NCI-H1436 treated with DMSO at 0.1 percent for 48 hours (cell line): ENCODE measurements at places on chromosomes 12 and 14.

DNA sequence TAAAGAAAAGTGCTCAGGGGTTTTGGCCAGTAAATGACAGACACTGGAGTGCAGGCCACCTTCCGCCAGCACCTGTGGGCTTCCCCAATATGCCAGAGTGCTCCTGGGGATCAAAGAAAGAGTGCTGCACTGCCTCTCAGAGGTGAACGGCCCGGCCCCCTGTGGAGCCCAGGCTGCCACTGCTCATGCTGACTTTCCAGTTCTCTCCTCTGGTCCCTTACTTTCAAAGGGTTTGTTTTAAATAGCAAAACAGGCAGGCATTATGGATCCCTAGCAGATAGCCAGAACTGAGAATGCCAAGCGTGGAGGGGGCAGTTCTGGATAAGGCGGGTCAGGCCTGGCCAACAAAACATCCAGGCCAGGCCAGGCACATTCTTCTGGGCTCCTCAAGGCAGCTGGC, 59.6 kb downstream of the MDM2 start:
- no peak for DNase-seq

DNA sequence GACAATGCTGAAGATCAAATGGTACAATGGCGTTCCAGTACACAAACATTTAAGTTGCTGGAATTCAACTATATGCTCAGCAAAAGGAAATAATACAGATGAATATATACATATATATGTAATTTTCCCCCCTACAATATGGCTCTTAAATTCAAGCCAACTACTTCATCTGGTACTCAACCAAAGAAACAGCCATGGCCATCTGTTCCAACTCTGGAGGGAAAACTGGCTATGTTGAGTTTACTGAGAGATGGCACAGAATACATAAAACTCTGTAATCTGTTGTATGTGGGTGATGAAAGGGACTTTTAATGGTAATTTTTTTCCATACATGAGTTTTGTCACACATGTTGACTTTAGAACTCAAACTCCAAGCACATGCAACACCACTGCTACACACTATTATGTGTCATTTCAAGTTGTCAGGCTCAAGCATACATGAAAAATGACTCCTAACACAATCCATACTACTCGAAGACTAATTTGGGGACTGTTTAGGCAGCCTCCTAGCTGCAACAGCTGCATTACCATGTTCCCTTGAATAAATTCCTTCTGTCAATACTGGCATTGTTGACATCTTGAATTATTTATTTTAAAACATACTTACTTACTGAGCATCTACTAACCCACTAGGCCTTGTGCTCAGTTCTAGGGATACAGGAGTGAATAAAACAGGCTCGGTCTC, 38.2 kb upstream of the MAP3K9 start:
- DNase-seq = no peak

GRCh38 chr12:101743724-101744472, 4.6 kb upstream of the SYCP3 start:
- DNase-seq = no peak

DNA sequence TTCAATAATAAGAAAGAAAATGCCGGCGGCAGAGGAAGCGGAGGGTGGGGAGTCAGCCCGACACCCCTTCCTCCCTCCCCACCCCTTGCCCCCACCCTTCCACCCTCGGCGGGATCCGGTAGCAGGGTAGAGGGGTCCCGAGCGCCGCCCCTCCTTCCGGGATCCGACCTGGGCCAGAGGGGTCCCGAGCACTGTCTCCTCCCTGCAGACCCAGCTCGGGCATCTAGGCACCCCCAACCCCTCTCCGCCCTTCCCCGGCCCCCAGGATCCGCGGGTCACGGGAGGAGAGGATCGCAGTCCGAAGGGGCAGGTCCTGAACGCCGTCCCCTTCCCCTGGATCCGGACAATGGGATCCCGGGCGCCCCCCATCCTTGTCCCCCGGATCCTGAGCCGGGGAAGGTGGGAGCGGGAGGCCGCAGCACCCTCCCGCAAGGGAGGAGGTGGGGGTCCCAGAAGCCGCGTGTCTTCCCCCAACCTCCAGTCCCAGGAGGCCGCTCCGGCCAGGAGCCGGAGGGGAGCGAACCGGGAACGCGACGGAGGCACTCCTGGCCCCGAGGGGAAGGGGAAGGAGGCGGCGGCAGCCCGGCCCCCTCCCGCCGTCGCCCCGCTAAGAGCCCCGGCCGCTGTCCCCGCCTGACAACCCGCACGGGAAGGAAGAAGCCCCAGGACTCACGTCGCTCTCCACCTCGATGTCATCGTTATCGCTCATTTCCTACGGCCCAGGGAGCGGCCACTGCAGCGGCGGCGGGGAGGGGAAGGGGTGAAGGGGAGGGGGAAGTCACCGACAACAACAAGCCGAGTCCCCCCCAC, 481 bp downstream of the MAX start:
- DNase-seq = no peak

DNA sequence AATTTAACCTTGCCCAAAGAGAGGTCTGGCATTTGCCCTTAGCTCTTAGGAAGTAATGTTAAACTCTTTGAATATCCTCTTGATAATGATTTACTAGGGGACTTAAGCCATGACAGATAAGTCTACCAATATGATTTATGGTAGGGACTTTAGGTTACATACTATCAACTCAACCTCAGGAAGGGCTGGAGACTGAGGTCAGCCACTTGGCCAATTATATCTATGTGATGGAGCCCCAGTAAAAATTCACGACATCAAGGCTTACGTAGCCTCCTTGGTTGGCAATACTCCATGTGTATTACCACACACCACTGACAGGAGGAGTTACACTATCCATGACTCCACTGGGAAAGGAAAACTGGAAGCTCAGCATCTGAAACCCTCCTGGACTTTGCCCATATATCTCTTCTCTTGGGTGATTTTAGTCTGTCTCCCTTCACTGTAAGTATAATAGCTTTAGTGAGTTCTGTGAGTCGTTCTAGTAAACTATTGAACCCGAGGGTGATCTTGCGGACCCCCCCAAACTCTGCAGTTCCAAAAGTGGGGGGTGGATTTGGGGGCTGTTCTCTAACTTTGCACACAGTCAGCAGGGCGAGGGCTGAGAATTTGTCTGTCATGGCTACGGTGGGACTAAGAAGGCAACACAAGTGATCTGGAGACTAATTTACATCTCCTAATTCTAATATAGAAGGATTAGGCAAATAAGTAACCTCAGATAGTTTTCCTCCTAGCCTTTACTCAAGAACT, 62.3 kb downstream of the R3HDM2 start:
- no peak for DNase-seq

DNA sequence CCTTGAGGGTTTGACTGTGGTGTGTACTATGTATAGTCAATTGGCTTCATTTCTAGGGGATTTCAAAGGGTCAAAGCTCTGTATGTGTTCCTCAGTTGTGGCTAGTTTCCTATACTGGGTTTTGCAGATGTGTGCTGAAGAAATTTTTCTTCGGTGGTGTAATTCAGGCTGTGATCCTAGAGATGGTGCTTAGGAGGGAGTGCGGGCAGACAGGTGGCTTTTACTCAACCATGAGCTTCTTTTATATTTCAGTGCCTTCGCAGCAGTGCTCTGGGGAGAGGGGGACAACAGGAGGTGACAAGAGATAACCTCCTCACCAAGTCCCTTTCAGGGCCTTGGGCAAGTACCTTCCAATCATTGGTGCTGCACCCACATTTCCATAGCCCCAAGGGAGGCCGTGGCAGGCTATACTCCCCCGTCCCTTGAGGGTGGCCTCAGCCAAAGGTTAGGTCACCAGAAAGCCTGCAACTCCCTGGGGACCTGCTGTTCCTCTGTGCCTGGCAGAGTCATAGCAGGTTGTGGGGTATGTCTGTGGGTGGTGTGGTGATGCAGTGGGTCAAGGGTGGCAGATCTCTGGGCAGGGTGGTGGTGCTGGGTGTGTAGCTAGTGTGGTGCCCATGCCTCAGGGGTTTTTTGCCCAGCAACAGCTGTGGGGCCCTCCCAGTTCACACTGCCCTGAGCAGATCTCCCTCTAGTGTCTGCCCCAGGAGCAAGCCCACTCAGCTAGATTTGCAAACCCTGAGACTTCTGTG, 37.0 kb upstream of the TMX1 start:
- no peak for DNase-seq

DNA sequence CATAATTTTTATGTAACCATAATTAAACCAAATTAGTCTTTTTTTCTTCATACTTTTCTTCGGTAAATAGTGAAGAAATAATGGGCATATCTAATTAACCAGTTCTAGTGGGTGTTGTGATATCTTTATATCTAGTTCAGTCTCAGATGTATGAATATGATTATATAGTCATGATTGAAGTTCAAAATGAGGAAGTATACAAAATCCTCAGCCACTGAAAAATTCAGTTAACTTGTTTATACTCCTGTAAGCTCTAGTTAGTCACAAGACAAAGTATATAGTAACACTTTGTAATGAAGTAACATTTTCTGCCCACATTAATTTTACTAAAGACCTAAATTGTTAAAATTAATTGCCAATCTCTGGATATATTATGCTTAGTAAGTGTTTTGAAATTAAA, 46.5 kb downstream of the CAND1 start:
- no peak for DNase-seq

- DNase-seq = no peak
Measured at GRCh38 chr14:25041898-25042297, 8.0 kb downstream of the STXBP6 start.

- DNase-seq = no peak
Measured at GRCh38 chr12:107536613-107537012, 149.0 kb upstream of the PWP1 start.

DNA sequence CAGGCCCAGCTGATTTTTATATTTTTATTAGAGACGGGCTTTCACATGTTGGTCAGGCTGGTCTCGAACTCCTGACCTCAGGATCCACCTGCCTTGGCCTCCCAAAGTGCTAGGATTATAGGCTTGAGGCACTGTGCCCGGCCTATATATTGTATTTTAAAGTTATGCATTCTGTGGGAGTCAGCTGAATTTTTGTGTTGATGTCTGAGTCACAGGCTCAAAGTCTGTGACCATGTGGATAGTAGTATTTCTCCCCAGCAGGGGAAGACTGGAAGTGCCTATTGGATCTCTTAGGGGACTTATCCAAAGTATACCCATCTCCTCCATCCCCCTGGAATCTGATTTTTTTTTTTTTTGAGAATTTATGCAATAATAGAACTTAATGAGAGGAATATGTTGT, 43.8 kb upstream of the ATF1 start:
- no peak for DNase-seq

- DNase-seq = peak; percentile 19
Measured at GRCh38 chr14:67738740-67739504, 37.2 kb downstream of the RDH12 start.

GRCh38 chr14:104363891-104364760, 215.4 kb upstream of the C14orf180 start:
- DNase-seq = no peak

DNA sequence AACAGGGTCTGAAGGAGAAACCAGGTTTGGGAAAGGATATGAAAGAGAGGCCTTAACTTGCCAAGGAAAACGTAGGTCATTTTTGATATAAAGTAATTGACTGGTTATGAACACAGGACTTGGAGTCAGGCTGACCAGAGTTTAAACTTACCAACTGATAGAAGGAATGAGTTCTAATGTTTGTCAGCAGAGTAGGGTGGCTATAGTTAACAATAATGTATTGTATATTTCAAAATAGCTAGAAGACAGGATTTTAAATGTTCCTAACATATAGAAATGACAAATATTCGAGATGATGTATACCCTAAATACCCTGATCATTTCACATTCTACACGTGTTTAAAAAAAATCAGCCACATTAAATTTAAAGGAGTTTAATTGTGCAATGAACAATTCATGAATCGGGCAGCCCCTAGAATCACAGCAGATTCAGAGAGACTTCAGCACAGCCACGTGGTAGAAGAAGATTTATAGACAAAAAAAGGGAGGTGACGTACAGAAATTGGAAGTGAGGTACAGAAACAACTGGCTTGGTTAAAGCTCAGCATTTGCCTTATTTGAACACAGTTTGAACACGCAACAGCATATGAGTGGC, 52.5 kb upstream of the PLEKHG7 start:
- DNase-seq = no peak

GRCh38 chr12:76621582-76622024, 62.0 kb upstream of the OSBPL8 start:
- peak; percentile 19 for DNase-seq

DNA sequence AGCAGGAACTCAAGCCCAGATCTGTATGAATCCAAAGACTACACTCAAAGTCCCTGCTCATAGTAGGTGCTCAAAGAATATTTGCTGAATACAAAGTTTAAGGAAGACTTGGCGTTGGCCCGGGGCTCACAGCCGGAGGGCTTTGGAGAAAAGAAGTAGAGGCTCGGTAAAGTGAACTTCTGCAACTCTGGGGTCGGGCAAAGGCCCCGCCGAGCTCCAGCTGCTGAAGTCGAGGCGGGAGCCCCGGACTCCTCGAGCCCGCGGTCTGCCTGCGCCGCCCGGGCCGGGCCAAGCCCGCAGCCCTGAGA, 335 bp downstream of the GCN1 start:
- DNase-seq = no peak

DNA sequence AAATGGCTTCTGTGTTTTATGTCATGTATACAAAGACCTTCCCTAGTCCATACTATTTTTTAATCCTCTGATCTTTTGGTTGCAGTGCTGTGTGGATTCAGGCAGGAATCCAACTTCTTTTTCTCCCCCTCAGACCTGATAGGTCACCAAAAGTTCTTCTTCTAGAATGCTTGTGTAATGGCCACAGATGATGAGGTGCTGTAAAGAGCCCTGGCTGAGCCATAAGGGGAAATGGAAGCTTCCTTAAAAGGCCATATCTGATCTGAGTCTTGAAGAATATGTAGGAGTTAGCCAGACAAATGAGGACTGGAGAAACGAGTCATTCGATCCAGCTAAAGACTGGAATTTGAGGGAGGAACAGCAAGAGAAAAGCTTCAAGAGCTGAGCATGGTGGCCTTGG, 353.9 kb downstream of the PCNX1 start:
- DNase-seq = no peak

DNA sequence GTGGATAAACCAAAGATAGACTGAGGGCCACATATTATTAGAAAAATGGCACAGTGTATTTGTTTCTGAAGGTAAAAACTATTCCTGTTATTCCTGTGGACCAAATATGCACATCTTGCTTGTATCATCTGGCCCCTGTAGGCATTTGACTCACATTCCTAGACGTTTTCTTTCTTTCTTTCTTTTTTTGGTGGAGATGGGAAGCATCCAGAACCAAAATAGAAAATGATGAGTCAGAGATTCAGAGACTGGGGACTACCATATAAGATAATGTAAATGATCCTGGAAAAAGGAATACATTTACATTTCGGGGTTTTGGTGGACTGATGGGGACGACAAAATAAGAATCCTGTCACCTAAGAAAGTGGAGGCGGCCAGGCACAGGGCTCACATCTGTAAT, 24.2 kb downstream of the TRIM9 start:
- DNase-seq = no peak
